CD4-positive, alpha-beta T cell (primary cell): ENCODE measurements at places on chromosomes 7 and 10. TPM values are rescaled to one million over a fixed set of nuclear protein-coding genes. Genes with fewer than 3 reads are reported as not detected.

- DNase-seq: no peak
- H3K27me3 ChIP-seq: peaks cover 5% of the 10 kb centered on the region
- H3K36me3 ChIP-seq: no peaks in the 10 kb centered on the region
- no peak overlapping the region for H3K27ac ChIP-seq
- no peak overlapping the region for H3K4me3 ChIP-seq
Observed at GRCh38 chr10:97514344-97514743, 15.6 kb downstream of the UBTD1 start.

The KAZALD1 gene
- not detected for total RNA-seq

- H3K4me3 ChIP-seq: no peak overlapping the region
- no peak for DNase-seq
- H3K4me1 ChIP-seq: peaks cover 6% of the 10 kb centered on the region
- H3K27me3 ChIP-seq: no peaks in the 10 kb centered on the region
- peaks cover 19% of the 10 kb centered on the region for H3K36me3 ChIP-seq
Observed at GRCh38 chr10:119396008-119396708, 146.4 kb downstream of the RGS10 start.

GRCh38 chr10:61313460-61313859 lies 139.7 kb downstream of the TMEM26 start:
- H3K27ac ChIP-seq: no peak overlapping the region
- DNase-seq: no peak
- H3K4me1 ChIP-seq: peaks cover 4% of the 10 kb centered on the region

- no peaks in the 10 kb centered on the region for H3K4me1 ChIP-seq
- H3K36me3 ChIP-seq: no peaks in the 10 kb centered on the region
- DNase-seq: no peak
- H3K27ac ChIP-seq: no peak overlapping the region
- no peaks in the 10 kb centered on the region for H3K27me3 ChIP-seq
Observed at GRCh38 chr10:51585742-51586141, 113.7 kb downstream of the CSTF2T start.

The WIPF3 gene
- not detected for total RNA-seq

GRCh38 chr7:146201945-146202344 lies 85.3 kb downstream of the CNTNAP2 start:
- no peak for DNase-seq
- no peaks in the 10 kb centered on the region for H3K36me3 ChIP-seq
- H3K27ac ChIP-seq: no peak overlapping the region
- H3K27me3 ChIP-seq: no peaks in the 10 kb centered on the region
- H3K4me3 ChIP-seq: no peak overlapping the region

- H3K36me3 ChIP-seq: no peaks in the 10 kb centered on the region
- no peak overlapping the region for H3K27ac ChIP-seq
- no peak overlapping the region for H3K4me3 ChIP-seq
- H3K4me1 ChIP-seq: no peaks in the 10 kb centered on the region
- no peaks in the 10 kb centered on the region for H3K27me3 ChIP-seq
- DNase-seq: no peak
Observed at GRCh38 chr10:36446881-36447280, 678.5 kb upstream of the ANKRD30A start.

DNA sequence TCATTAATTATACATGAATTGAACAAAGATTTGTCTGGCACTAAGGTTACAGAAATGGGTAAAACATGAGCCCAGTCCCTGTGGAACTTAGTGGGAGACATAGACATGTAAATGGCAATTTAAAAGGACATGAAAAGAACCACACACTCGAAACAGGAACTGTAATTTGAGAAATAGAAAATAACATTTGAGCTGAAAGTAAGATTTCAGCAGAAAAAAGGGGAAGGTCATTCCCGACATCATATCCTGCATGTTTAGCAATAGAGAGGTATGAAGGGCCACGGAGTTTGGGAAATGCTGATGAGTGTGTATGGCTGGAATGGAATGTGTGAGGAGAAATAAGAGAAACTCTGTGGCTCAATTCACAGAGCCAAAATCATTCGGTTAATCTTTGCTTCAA lies 175.4 kb upstream of the AHR start:
- DNase-seq: no peak
- no peak overlapping the region for H3K4me3 ChIP-seq
- no peaks in the 10 kb centered on the region for H3K36me3 ChIP-seq
- H3K27ac ChIP-seq: no peak overlapping the region
- no peaks in the 10 kb centered on the region for H3K27me3 ChIP-seq

DNA sequence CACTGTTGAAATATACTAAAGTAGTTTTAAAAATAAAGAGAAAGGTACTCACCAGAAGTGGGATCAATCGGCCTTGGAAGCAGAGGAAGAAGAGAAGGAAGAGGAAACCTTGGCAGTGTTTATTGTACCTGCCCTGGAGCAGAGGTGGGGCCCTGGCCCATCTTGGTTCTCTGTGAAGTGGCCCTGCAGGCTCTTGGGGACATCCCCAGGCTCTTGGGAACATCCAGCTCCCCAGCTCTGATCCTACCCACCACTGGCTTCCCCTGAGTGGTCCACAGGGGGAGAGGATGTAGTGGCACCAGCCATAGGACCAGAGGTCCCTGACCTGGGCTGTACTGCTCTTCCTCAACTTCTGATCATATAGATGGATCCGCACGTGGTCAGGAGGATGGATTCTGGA lies 22.3 kb upstream of the RET start:
- H3K4me1 ChIP-seq: no peaks in the 10 kb centered on the region
- no peak for DNase-seq
- peaks cover 2% of the 10 kb centered on the region for H3K27me3 ChIP-seq
- H3K36me3 ChIP-seq: no peaks in the 10 kb centered on the region
- no peak overlapping the region for H3K27ac ChIP-seq

- no peak overlapping the region for H3K27ac ChIP-seq
- H3K4me3 ChIP-seq: no peak overlapping the region
- no peaks in the 10 kb centered on the region for H3K36me3 ChIP-seq
- DNase-seq: no peak
Observed at GRCh38 chr7:87113077-87113476, 39.2 kb upstream of the DMTF1 start.

The CLDN12 gene
- total RNA-seq: 1.1 TPM

The CCL24 gene
- total RNA-seq: not detected

The TMEM130 gene
- total RNA-seq: 0.39 TPM

GRCh38 chr10:128032466-128032865 lies 93.8 kb downstream of the MKI67 start:
- peaks cover 5% of the 10 kb centered on the region for H3K4me1 ChIP-seq
- H3K27me3 ChIP-seq: no peaks in the 10 kb centered on the region
- H3K4me3 ChIP-seq: no peak overlapping the region
- no peak overlapping the region for H3K27ac ChIP-seq
- no peaks in the 10 kb centered on the region for H3K36me3 ChIP-seq

The GPR141 gene
- total RNA-seq: not detected

- no peak overlapping the region for H3K4me3 ChIP-seq
- no peak overlapping the region for H3K27ac ChIP-seq
- no peaks in the 10 kb centered on the region for H3K27me3 ChIP-seq
- no peak for DNase-seq
- no peaks in the 10 kb centered on the region for H3K36me3 ChIP-seq
Observed at GRCh38 chr10:75335983-75336382, 65.6 kb downstream of the ZNF503 start.

The ASB15 gene
- total RNA-seq: not detected

GRCh38 chr10:67151471-67151870 lies 225.6 kb downstream of the LRRTM3 start:
- no peak for DNase-seq
- no peaks in the 10 kb centered on the region for H3K4me1 ChIP-seq
- H3K27ac ChIP-seq: no peak overlapping the region
- H3K4me3 ChIP-seq: no peak overlapping the region
- no peaks in the 10 kb centered on the region for H3K27me3 ChIP-seq

GRCh38 chr10:16049050-16049449 lies 188.7 kb upstream of the MINDY3 start:
- H3K27me3 ChIP-seq: no peaks in the 10 kb centered on the region
- H3K27ac ChIP-seq: no peak overlapping the region
- no peak for DNase-seq
- H3K4me3 ChIP-seq: no peak overlapping the region
- H3K36me3 ChIP-seq: no peaks in the 10 kb centered on the region
- no peaks in the 10 kb centered on the region for H3K4me1 ChIP-seq

DNA sequence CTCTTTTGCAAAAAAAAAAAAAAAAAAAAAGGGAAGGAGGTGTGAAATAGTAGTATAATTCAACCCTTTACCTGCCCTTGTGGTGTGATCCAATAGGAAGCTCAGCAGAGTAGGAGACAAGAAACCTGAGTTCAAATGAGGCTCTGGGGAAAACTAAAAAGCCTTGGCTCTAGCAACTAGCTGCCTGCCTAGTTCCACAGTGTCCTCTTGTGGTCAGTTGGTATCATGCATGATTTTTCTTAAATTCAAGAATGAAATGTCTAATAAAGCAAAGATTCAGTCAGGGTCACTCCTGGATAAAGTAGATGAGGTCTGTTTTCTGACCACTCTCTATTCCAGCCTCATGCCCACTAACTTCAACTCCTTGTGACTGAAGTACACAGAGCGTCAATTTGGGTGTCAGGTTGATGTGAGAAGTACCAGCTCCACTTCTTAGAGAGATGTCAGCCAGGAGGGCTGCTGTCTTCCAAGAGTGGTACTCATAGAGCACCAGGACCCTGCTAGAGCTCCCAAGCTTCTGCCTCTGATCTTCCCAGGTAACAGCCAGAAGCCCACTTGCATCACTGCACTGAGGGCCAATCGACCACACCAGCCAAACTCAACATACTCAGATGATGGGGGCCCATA lies 10.5 kb downstream of the LSM5 start:
- H3K36me3 ChIP-seq: no peaks in the 10 kb centered on the region
- no peak for DNase-seq
- H3K4me1 ChIP-seq: no peaks in the 10 kb centered on the region

DNA sequence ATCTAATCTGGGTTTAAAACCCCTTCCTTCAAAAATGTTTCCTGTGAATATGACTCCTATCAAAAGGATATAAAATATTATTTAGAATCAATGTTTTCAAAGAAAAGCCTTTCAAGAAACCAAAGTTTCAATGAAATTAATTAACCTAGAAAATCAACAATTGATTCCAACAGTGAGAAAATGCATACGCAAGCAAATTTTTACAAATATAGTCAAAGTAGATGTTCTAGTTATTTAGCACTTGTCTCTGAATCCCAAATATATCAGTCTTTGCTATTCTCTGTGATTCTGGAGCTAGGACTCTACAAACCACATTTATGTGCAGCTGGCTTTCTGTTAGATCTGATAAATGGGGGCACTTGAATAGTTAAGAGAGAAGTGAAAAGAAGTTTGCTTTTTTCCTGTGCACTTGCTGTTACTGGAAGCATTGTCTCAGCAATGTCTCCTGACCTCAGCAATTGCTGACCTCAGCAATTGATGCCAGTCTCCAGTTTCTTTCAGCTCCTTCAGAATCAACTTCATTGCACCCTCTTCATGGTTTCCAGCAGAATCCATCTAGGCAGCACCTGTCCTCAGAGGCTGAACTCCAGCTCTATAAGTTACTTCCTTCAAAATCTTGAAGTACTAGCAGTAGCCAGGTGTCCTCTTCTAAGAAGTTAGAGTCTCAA lies 879.9 kb upstream of the LRRN3 start:
- H3K4me3 ChIP-seq: no peak overlapping the region
- DNase-seq: no peak

- no peaks in the 10 kb centered on the region for H3K27me3 ChIP-seq
- H3K36me3 ChIP-seq: no peaks in the 10 kb centered on the region
- H3K4me3 ChIP-seq: no peak overlapping the region
- no peak overlapping the region for H3K27ac ChIP-seq
Observed at GRCh38 chr10:132532179-132532578, 5.4 kb upstream of the INPP5A start.

- H3K27ac ChIP-seq: no peak overlapping the region
- peak overlapping the region; percentile 50 for H3K4me3 ChIP-seq
- H3K36me3 ChIP-seq: no peaks in the 10 kb centered on the region
- H3K4me1 ChIP-seq: peaks cover 9% of the 10 kb centered on the region
- no peak for DNase-seq
Observed at GRCh38 chr10:116848032-116848943, 1.0 kb upstream of the ENO4 start.

The TMEM176B gene
- total RNA-seq: not detected

The LRRC4 gene
- 1.6 TPM for total RNA-seq

The OGDHL gene
- total RNA-seq: not detected

- H3K4me3 ChIP-seq: no peak overlapping the region
- H3K36me3 ChIP-seq: no peaks in the 10 kb centered on the region
- H3K27me3 ChIP-seq: no peaks in the 10 kb centered on the region
- DNase-seq: no peak
- peaks cover 6% of the 10 kb centered on the region for H3K4me1 ChIP-seq
Observed at GRCh38 chr10:5589011-5589660, 64.4 kb downstream of the CALML3 start.

GRCh38 chr7:147798001-147798400 lies 792.6 kb upstream of the C7orf33 start:
- H3K27me3 ChIP-seq: no peaks in the 10 kb centered on the region
- no peak overlapping the region for H3K4me3 ChIP-seq
- no peaks in the 10 kb centered on the region for H3K4me1 ChIP-seq

- H3K27me3 ChIP-seq: no peaks in the 10 kb centered on the region
- H3K27ac ChIP-seq: no peak overlapping the region
- peaks cover 5% of the 10 kb centered on the region for H3K4me1 ChIP-seq
Observed at GRCh38 chr10:124285587-124286527, 132.9 kb downstream of the OAT start.

- H3K27me3 ChIP-seq: peaks cover 9% of the 10 kb centered on the region
- DNase-seq: no peak
- H3K36me3 ChIP-seq: no peaks in the 10 kb centered on the region
Observed at GRCh38 chr7:141436575-141437075, 114.6 kb upstream of the AGK start.

The INA gene
- total RNA-seq: not detected

DNA sequence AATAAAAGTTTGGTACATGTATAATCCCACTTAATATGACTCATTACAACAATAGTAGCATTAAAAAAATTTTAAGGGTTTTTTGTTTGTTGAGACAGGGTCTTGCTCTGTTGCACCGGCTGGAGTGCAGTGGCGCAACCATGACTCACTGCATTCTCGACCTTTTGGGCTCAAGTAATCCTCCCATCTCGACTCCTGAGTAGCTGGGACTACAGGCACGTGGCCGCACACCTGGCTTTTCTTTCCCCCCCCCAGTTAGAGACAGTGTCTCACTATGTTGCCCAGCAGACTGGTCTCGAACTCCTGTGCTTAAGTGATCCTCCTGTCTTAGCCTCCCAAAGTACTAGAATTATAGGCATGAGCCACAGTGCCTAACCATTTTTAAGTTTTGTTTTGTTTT lies 40.7 kb downstream of the KMT2C start:
- DNase-seq: no peak
- H3K36me3 ChIP-seq: peaks cover 3% of the 10 kb centered on the region
- no peak overlapping the region for H3K4me3 ChIP-seq
- H3K27me3 ChIP-seq: no peaks in the 10 kb centered on the region
